AG04450 (cell line): ENCODE measurements at places on chromosomes 3 and 15. TPM values are rescaled to one million over a fixed set of nuclear protein-coding genes. Genes with fewer than 3 reads are reported as not detected.

GRCh38 chr15:35603856-35604255 lies 57.9 kb upstream of the DPH6 start:
- DNase-seq = no peak

Gene FEZF2
- not detected in 2 replicates for polyA plus RNA-seq

- DNase-seq = no peak
These were observed 107.9 kb downstream of the GMPS start for GRCh38 chr3:155978324-155978723.

GRCh38 chr3:25836579-25836978 lies 46.7 kb downstream of the OXSM start:
- no peak for DNase-seq

- no peak for DNase-seq
These were observed 665 bp downstream of the PIGB start for GRCh38 chr15:55319537-55320237.

Gene CTXN2
- not detected in 2 replicates for polyA plus RNA-seq

- DNase-seq = no peak
These were observed 578 bp downstream of the OIP5 start for GRCh38 chr15:41331833-41332193.
